D341Med (cell line): ENCODE measurements at places on chromosomes 1 and 21.

GRCh38 chr21:36719614-36720013, 20.7 kb downstream of the SIM2 start:
- no peak for DNase-seq

DNA sequence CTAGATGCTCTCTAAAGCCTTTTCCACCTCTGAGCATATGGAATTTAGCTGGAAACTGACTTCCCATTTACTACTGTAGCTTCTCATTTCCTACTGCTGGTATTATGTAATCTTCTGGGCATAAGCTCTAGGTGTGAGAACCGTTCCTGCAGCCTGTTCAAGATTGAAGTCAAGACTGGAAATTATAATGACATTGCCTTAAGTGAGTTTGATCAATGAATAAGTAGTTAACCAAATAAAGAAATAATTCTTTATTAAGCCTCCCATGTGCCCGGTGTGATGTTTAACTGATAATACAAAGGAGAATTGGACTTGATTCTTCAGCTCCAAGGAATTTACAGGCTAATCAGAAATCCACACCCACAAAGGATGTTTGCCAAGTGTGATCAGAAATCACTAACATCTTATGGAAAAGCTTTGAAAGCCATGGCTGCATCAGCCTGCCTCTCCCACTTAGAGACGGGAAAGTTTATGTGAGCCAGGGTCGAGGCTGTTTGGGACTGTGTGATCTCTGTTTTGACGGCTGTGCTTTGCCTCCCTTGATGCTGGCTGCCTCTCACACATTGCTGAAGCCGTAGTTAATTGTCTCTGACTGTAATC, 36.4 kb upstream of the PRELP start:
- DNase-seq, result no peak

DNA sequence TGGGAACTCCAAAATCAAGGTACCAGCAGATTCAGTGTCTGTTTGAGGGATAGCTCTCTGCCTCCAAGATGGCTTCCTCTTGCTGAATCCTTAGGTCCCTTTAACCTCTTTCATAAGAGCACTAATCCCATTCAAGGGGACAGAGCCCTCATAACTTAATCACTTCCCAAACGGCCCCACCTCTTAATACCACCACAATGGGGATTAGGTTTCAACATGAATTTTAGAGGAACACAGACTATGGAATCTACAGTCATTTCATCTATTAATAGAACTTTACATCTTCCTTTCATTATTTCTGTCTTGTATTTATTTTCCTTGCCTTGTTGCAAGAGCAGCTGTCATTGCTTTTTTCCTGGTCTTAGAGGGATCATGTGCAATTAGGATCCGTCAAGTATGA, 30.3 kb downstream of the HOOK1 start:
- peak; percentile 15 for DNase-seq

DNA sequence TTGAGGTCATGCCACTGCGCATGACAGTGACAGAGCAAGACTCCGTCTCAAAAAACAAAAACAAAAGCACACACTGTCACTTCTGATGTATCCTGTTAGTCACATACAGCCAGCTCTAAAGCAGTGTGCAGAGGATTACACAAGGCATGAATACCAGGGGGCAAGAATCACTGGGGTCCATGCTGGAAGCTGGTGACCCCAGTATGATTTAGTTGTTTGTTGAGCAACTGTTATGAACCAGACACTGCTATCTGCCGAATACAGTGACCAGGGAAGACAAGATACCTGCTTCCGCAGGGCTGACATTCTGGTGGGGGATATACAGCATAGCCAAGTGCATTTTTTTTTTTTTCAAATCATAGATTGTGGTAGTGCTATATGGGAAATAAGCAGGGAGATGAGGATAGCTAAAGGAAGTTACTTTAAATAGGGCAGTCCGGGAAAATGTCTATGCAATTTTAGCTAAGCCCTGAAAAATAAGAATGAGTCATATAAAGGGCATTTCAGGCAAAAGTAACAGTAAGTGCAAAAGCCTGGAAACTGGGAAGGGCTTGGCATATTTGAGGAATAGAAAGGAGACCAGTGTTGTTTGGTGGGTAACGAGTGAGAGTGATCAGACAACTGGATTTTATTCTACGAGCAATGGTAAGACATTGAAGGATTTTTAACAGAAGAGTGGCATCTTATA, 69.7 kb downstream of the ADSS2 start:
- no peak for DNase-seq

DNA sequence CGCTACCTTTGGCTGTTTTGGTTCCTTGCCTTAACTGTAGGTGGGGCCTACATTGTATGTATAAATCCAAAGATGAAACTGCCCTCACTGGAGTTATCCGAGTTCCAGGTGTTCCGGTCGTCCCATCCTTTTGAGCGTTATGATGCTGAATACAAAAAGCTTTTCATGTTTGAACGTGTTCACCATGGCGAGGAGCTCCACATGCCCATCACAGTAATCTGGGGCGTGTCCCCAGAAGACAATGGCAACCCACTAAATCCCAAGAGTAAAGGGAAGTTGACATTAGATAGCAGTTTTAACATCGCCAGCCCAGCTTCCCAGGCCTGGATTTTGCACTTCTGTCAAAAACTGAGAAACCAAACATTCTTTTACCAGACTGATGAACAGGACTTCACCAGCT, 139.5 kb downstream of the TLR5 start:
- DNase-seq, result no peak

GRCh38 chr1:204569478-204569877, 53.3 kb downstream of the MDM4 start:
- no peak for DNase-seq

DNA sequence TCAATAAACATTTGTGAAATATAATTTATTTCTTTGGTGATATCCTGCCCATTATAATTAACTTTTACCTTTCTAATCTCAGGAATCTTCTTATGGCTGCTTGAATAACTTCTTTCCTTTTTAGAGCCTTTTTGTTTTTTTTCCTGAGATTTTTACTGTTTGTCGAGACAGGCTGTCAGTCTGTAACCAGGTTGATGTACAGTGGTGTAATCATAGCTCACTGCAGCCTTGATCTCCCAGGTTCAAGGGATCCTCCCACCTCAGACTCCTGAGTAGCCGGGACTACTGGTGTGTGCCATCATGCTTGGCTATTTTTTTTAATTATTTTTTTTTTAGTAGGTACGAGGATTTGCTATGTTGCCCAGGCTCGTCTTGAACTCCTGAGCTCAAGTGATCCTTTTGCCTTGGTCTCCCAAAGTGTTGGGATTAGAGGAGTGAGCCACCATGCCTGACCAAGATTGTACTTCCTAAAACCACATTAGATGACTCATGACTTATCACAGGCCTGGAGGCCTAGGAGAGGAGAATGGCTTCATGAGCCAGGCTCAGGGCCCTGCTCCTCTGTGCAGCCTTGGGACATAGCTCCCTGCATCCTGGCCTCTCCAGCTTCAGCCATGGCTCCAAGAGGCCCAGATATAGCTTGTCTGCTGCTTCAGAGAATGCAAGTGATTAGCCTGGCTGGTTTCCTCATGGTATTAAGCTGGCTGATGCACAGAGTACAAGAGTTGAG, 48.6 kb downstream of the CTH start:
- no peak for DNase-seq

DNA sequence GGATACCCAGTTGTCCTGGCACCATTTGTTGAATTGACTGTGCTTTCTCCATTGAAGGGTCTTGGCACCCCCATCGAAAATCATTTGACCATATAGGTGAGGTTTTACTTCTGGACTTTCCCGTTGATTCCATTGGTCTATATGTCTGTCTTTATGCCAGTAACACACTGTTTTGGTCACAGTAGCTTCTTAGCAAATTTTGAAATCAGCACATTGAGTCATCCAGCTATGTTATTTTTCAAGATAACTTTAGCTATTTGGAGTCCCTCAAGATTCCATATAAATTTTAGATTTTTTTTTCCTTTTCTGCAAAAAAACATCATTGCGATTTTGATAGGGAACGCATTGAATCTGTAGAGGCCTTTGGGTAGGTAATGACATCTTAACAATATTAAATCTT, 235.6 kb downstream of the SMYD3 start:
- DNase-seq, result no peak

- DNase-seq, result no peak
Observed at GRCh38 chr1:225713281-225713680, 60.4 kb upstream of the ENAH start.

GRCh38 chr1:89794406-89794805, 26.4 kb upstream of the LRRC8D start:
- DNase-seq, result no peak

GRCh38 chr21:35252831-35253230, 203.7 kb upstream of the RUNX1 start:
- no peak for DNase-seq

DNA sequence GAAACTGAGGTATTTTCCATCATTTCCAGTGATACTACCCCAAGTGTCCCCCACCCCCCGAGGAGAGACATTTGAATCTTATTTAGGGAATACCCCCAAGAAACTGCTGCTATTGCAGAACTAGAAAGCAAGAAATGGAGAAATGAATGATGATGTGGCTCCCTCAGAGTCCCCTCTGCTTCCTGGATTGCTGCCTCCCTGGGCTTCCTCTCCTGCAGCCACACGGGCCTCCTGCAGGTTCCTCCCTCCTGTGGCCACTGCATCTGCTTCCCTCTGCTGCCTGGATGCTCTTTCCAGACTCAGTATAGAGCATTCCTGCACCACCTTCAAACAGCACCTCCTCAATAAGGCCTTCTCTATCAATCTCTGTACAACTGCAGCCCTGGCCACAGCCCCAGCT, 69.3 kb downstream of the SLC25A24 start:
- DNase-seq, result no peak

DNA sequence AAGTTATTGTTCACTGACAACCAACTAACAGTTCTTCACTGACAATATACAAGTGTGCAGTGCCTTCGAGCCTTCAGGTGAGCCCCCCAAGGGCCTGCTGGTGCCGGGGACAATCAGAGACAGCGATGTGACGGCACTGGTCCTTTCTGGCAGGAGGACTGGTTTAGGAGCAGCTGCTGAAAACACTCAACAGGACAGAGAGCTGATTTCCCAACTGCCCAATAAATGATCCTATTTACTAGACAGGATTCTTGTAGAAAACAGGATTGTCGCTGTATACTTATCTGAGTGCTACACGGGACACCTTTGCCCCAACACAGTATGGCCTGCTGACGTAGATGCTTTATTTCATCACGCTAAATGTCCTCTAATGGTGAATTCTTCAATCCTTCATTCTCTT, 65.4 kb downstream of the TP53BP2 start:
- DNase-seq, result no peak

DNA sequence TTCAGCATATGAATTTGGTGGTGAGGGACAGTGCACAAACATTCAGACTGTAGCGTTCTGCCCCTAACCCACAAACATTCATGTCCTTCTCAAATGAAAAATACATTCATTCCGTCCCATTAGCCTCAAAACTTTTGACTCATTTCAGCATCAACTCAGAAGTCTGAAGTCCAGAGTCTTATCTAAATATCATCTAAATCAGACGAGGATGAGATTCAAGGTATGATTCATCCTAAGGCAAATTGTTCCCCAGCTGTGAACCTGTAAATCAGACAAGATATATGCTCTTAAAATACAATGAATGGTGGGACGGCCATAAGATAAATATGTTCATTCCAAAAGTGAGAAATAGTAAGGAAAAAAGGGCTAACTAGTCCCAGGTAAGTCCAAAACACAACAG, 1195.6 kb upstream of the ADGRL4 start:
- no peak for DNase-seq

DNA sequence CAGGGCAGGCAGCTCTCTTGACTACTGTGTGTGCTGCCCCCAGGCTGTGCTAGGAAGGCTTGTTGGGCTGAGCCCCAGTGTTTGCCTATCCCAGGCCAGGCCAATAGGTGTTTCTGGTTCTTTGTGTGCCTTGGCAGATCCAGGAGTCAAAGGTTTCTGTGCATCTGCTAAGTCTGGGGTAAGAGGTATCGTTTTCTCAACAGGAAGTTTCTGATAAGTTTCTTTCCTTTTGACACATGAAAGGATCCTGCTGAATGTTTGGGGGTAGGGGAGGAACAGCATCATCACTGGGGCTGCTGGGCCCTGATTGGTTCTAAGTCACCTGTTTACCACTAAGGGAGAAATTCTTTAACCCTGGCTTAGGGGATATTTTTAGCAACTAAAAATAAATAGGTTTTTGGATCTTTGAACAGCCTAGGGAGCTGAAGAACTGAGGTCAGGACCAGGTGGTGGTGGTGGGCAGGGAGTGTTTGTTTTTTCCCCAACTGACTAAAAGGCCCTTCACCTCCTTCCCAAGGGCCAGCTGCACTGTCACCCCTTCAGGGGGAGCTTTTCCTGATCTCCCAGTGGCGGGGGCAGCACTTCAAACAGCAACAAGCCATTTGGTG, 85.1 kb downstream of the KCNN3 start:
- no peak for DNase-seq

GRCh38 chr21:26840201-26840600, 5.0 kb downstream of the ADAMTS1 start:
- DNase-seq, result no peak

DNA sequence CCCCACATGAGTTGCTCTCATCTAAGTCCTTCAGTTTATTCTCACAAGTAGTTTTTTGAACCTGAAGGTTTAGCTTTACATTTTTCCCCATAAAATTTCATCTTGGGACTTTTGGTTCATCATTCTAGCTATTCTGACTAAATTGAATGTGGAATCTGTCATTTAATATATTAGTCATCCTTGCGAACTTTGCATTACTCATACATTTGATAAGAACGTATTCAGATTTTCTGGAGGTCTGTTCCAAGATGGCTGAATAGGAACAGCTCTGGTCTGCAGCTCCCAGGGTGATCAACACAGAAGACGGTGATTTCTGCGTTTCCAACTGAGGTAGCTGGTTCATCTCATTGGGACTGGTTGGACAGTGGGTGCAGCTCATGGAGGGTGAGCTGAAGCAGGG, 59.8 kb upstream of the CSF1 start:
- no peak for DNase-seq

- peak; percentile 53 for DNase-seq
Observed at GRCh38 chr1:9689971-9690381, 38.4 kb downstream of the PIK3CD start.

GRCh38 chr1:36089393-36090121, 865 bp downstream of the ADPRS start:
- no peak for DNase-seq

GRCh38 chr1:165712764-165713163, 14.4 kb upstream of the ALDH9A1 start:
- no peak for DNase-seq
